ENCODE measurements at places on chromosomes 3 and 15. TPM values are rescaled to one million over a fixed set of nuclear protein-coding genes. Genes with fewer than 3 reads are reported as not detected.

GRCh38 chr3:147387885-147388699, 18.3 kb downstream of the ZIC4 start:
- no peak overlapping the region for H3K4me3 ChIP-seq
- no peak for DNase-seq
- H3K36me3 ChIP-seq: no peaks in the 10 kb centered on the region
- H3K27ac ChIP-seq: no peak overlapping the region
- H3K27me3 ChIP-seq: peaks cover 100% of the 10 kb centered on the region

DNA sequence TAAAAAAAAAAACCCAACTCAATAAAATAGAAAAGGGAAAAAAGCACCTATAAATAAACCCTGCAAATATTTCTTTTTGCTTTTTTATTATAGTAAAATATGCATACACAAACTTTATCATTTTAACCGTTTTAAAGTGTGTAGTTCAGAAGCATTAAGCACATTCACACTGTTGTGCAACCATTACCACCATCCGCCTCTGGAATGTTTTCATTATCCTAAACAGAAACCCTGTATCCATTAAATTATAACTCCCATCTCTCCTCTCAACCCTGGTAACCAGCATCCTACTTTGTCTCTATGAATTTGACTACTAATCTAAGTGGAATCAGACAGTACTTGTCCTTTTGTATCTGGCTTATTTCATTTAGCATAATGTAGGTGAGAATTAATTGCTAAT, 15.0 kb downstream of the CDCP1 start:
- no peaks in the 10 kb centered on the region for H3K4me1 ChIP-seq
- no peak overlapping the region for H3K27ac ChIP-seq
- no peaks in the 10 kb centered on the region for H3K36me3 ChIP-seq
- DNase-seq: no peak

TRIM42 gene
- total RNA-seq: not detected

VWA5B2 gene
- not detected for total RNA-seq

RETNLB gene
- total RNA-seq: not detected

DNA sequence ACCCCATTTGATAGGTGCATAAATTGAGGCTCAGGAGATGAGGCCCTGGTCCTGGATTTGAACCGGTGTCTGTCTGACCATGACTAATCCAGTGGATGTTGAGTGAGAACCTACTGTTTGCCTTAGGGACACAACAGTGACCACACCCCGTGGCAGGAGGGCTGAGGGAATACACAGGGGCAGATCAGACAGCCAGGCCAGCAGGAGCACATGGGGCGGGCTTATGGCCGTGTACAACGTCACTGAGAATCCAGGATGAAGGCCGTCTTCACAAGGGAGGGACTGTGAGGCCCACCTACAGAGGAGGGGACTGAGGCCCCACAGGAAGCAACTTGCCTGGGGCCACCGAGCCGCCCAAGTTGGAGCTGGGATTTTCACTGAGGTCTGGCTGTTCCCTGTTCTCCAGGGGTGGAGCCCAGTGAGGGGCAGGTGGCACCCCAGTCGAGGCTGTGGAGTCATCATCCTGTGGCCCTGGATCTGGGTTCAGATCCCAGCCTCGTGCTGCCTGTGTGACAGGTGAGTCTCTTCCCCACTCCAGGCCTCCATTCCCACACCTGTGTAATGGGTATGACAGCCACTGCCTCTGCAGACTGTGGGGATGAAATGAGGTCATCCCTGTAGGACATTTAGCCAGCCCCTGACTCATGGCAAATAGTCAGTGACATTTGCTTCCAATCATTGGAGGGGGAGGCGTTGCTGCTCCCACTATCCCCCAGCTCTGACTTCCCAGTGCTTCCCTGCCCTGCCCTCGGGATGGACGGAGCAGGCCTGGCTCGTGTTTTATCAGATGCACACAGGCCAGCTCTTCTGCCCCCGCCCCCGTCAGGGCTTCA, 6.3 kb upstream of the PLXND1 start:
- H3K4me3 ChIP-seq: no peak overlapping the region
- no peaks in the 10 kb centered on the region for H3K36me3 ChIP-seq
- DNase-seq: peak; percentile 19
- no peaks in the 10 kb centered on the region for H3K27me3 ChIP-seq
- H3K27ac ChIP-seq: peak overlapping the region; percentile 79

DNA sequence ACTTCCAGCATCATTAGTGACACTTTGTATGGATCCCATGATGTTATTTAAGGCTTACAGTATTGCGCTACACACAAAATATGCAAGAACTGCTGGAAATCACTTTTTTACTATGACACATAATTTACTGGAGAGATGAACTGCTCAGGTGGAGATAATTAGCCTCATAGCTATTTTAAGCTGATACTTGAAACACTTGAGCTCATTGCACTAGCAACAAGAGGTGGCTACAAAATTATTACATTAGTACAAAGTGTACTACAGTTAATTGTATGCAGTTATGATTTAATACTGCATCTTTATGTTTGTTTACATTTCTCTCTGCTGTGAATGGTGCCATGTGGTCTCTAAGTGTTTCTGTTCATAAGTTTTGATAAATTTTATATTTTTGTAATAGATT, 6.5 kb upstream of the LZTFL1 start:
- no peaks in the 10 kb centered on the region for H3K4me1 ChIP-seq
- H3K27ac ChIP-seq: no peak overlapping the region
- no peak for DNase-seq
- H3K27me3 ChIP-seq: peaks cover 18% of the 10 kb centered on the region
- no peaks in the 10 kb centered on the region for H3K36me3 ChIP-seq
- no peak overlapping the region for H3K4me3 ChIP-seq

Data from heart right ventricle (tissue), 16 donors.